ENCODE measurements at places on chromosomes 12 and 14. TPM values are rescaled to one million over a fixed set of nuclear protein-coding genes. Genes with fewer than 3 reads are reported as not detected.

DNA sequence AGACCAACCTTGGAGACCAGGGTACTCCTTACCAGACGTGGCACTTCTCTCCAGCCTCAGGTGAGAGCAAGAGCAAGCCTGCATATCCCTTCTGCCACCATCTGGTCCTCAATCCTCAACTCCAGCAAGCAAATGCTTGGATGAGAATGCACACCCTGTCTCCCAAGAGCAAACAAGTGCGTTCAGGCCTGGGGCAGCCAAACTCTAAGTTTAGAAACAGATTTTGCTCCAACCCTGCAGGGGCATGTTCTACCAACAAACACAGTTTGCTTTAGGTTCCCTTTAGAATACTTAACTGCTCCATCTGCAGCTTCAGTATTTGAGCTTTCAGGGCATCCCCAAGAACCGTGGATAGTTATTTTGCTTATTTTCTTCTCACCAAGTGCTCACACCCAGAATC is 55.9 kb upstream of the FICD start:
- no peak for DNase-seq

TMTC1 gene
- not detected for total RNA-seq

GLIPR1L1 gene
- not detected for total RNA-seq

DNA sequence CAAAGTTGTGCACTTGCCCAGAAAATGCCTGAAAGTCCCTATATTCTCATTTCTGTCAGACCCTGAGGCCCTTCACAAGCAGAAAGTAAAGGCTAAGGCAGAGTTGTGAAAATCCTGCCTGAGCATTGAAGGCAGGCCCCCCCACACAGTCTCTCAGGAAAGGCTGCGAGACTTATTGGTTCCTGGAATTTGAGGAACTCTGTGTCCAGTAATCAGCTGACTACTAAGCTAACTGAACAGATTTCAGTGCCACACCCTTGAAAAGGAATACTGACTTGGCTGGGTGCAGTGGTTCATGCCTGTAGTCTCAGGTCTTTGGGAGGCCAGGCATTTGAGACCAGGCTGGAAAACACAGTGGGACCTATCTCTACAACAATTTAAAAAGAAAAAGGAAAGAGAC is 21.1 kb upstream of the PPP2R5E start:
- DNase-seq: no peak

- no peak for DNase-seq
Measured at GRCh38 chr12:124940143-124940392, 25.6 kb upstream of the UBC start.

DNA sequence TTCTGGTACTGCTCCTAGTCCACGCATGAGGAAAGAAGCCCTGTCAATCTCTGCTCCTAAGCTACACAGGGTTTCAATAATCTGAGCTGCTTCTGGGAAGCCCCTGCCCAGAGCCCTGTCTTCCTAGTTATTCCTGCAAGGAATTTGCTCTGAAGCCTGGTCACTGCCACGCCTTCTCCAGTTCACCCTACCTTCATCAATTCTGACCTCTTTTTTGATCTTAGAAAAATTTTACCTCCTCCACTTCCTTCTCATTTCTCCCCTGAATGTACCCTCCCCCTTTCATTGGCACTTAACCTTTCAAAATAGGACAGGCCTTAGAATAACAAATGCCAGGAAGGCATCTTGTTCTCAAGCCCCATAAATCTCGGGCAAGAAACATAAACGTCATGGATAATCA is 14.9 kb upstream of the LRRK2 start:
- no peak for DNase-seq

- peak; percentile 72 for DNase-seq
Measured at GRCh38 chr12:19129486-19130223, at the start of gene PLEKHA5. Gene PLEKHA5 (plus strand): TSS chr12:19129733. CDS start chr12:19129800, 67 bp downstream.

Measured in CD8-positive, alpha-beta T cell (primary cell).